ENCODE measurements at places on chromosomes 5 and 9.

DNA sequence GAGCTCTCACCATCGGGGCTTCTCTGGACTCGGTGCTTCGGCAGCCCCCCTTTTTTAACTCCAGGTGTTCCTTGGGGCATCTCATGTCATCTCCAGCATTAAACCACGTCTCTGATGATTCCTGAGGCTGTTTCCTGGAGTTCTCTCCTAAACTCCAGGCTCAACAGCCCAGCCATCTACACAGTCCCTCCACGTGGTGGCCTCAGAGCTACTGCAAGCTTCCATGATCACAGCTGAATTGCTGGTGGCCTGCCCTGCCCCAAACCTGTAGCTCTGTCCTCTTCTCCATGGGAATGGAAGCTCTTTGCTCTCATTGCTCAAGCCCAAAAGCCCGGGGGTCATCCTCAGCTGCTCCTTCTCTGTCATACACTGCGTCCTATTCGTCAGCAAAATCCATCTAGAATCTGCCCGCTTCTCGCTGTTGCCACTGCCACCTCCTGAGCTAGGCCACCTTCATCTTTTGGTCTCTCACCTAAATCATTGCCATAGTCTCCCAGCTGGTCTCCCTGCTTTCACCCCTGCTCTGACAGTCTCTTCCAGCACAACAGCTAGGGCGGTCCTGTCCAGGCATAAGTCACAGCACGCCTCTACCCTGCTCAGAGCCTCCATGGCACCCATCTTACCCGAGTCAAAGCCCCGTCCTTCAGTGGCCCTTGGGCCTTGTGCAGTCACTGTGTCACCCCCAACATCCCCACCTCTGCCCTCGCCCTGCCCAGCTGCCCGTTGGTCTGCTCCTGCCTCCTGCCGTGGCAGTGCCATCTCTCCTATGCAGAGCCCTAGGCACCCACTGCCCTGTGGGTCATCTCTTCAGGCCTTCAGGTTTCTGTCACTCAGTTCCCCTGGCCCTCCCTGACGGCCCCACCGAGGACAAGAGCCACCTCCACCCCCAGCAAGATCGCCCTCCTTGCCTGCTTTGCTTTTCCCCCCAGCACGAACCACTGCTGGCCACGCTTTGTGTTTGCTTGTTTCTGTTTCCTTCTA, 6.4 kb downstream of the B4GALT7 start:
- DNase-seq = no peak

DNA sequence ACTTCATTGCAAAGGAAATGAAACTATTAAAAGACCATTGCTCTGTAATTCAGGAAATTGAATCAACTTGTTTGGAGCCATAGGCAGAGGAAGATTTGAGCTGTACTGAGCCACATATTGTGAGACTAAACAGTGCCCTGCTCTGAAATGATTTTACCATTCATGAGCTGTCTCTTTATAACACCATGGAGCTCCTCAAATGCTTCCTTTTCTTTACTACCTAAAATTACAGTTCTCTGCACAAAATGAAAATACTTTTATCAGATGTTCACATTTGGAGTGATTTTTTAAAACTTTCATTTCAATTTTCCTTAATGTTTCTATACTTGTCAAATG, 97.9 kb downstream of the NLN start:
- no peak for DNase-seq

DNA sequence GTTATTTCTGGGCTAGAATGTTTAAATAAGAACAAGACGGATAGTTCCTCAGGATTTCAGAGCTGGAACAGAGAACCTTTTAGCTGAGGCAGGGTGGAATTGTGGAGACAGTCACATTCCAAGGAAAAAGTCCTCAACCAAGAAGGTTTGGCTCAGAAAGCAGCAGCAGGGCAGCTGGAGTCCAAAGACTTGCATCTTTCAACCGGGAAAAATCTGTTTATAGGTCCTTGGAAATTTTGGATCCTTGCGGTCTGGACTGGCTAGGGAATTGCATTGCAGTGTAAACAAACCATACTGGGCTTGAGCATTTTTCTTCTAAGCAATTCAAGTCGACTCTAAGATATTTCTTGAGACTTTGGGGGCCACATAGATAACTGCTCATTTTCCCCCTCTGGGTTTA, 40.8 kb upstream of the HMHB1 start:
- no peak for DNase-seq

GRCh38 chr9:72978744-72979143, 25.9 kb upstream of the ALDH1A1 start:
- DNase-seq = no peak

- DNase-seq = no peak
Measured at GRCh38 chr9:126407114-126407870, 80.7 kb downstream of the MVB12B start.

DNA sequence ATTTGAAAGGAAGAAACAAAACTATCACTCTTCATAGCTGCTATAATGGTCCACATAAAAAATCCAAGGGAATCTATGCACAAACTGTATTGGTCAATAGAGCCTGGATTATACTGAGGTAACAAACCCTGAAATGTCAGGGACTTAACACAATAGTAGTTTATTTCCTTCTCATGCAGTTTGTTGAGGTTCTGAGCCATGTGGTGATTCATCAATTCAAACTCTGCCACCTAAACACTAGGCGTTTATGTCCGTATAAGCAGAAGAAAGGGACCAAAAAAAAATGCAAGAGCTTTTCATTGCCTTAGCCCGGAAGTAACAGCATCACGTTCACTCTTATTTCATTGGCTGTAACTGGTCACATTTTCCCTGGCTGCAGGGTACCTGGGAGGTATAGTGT, 464.7 kb downstream of the ZSWIM6 start:
- no peak for DNase-seq
